ENCODE measurements at places on chromosomes 16 and 17.

DNA sequence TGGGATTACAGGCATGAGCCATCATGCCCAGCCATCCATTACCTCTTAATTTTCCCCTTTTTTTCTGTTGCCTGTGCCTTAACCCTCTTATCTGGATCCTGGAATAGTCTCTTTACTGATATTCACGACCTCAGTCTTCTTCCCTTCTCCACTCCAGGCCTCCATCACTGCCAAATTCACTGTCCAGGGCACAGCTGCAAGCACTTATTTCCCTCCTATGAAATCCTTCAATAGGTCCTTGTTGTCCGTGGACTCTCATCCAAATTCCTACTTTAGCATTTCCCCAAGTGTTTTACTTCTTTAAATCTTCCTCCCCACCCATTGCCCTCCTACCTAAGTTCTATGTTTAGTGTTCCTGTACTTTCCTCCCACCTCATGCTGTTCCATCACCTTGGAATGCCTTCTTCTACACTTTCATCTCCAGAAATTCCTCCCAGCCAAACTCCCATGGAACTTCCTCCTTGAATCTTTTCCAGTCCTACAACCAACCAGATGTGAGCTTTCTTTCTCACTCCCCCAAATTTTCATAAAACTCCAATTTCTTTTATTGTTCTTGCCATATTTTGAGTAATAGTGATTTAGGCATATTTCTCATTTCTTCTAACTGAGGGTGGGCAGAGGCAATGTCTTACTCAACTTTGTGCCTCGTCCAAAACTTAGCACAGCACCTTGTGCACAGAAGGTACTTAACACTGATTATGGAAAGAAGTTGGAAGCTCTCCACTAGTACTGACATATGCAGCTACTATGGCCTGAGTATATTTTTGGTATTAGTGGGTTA lies 35.3 kb downstream of the FAM20A start:
- no peak for DNase-seq

DNA sequence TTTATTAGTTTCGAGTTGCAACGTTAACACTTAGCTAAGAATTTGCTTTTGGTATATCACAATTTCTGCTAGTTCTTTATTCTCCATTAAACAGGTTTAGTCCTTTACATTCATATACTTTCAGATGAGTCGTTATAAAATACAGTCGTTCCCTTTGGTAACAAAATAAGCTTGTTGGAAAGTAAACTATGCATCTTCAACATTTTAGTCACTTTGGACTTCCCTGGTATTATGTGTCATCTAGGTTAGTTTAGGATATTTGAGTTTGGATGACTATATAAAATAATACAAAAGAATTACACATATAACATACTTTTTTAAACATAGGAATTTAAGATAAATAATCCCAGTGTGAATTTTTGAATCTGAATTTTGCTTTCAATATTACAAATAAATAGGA lies 351.5 kb downstream of the BCAS3 start:
- DNase-seq = no peak

GRCh38 chr17:79676796-79677195 lies 53.9 kb upstream of the ENPP7 start:
- DNase-seq = no peak

DNA sequence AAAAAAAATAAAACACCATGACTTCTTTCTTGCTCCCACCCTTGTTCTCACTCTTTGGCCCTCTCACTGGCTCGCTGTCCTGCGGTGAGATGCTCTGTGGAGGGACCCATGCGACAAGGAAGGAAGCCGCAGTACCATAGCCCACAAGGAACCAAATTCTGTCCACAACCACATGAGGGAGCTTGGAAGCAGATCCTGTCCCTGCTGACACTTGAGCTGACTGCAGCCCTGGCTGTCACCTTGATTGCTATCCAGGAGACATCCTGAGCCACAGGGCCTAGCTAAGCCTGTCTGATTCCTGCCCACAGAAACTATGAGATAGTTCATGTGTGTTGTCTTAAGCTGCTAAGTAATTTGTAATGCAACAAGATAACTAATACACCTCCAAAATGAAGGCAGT lies 4.8 kb upstream of the MT2A start:
- DNase-seq = no peak

GRCh38 chr16:27639561-27640276 lies 89.8 kb downstream of the KATNIP start:
- no peak for DNase-seq

All from NCI-H2029 treated with DMSO at 0.1 percent for 48 hours (cell line).